KG1 (cell line): ENCODE measurements at places on chromosomes 3 and 15.

DNA sequence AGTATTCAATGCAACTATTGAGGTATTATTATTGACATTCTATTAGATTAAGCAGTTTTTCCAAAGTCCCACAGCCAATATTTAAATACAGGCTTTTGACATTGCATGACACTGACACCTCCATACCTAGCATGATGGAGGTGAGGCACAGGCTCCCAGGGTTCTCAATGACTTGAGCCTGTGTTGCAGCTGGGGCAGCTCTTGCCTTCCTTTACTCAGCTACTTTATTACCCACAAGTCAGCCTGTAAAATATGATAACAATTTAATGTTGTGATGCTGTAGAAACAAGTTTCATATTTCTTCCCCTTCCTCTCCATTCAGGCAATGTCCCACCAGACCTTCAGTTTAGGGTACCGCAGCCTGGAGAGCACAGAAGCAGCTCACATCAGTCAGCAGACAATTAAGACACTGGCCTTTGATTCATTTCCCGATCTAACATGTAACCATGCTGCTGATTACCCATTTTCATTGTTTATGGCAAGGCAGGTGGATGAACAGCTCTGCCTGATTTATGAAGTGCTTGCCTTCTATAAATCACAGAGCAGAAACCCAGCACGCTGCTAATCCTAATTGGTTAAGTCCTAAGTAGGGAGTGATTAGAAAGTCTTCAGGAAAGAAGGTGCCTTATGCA, 826.1 kb downstream of the AGBL1 start:
- DNase-seq = no peak

DNA sequence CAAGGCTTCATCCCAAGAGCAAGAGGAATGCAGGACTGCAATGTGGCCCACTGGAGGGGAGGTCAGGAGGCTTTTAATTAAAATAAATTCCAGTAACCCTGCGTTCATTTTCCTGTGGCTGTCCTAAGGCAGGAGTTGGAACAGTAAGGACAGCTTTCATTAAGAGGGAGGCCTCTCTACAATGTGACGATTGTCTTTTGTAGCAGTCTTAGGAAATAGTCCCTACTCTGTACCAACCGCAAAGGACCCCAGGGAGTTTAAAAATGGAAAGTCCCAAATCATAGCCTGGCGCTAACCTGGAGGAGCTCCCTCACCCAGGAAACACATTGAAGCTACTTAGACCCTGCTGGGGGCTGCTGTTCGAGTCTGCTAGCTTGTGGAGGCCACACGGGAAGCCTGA, 62.8 kb downstream of the SYNM start:
- DNase-seq = no peak

- DNase-seq = no peak
Observed at GRCh38 chr3:168884353-168884903, 779.1 kb downstream of the MECOM start.

DNA sequence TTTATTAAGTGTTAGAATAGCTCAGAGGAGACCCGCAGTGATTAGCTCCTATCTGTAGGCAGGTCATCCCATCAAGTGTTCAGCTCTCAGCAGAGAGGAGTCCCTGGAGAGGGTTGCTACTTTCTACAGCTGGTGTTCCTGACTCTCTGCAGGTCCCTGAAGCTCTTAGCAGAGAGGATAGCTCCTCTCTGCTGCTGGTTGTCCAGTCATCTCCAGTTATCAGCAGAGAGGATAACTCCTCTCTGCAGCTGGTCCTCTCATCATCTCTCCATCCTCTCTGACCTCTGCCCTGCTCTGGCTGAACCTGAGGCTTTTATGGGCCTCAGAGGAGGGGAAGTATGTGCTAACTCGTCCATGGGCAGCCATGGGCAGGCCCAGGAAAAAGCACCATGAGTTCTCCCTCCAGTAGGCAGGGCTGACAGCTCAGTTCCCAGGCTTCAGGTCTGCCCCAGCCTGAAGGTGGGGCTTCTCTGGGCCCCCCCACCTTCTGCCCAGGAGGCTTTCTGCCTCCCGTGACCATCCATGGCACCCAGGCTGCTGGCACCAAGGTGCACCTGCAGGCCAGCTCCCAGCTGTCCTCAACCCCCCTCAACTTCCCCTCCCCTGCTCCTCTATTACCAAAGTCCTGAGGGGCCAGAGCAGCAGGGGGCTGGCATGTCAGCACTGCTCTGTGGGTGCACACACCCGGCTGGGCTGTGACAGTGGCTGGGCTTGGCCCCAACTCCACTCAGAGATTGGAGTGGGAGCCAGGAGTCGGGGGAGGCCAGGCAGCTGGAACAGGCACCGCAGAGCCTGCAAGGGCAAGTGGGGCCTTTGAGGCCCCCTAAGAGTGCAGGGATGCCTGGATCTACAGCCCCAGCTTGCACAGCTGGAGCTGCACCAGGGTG, 98.9 kb upstream of the FRMD4B start:
- no peak for DNase-seq

DNA sequence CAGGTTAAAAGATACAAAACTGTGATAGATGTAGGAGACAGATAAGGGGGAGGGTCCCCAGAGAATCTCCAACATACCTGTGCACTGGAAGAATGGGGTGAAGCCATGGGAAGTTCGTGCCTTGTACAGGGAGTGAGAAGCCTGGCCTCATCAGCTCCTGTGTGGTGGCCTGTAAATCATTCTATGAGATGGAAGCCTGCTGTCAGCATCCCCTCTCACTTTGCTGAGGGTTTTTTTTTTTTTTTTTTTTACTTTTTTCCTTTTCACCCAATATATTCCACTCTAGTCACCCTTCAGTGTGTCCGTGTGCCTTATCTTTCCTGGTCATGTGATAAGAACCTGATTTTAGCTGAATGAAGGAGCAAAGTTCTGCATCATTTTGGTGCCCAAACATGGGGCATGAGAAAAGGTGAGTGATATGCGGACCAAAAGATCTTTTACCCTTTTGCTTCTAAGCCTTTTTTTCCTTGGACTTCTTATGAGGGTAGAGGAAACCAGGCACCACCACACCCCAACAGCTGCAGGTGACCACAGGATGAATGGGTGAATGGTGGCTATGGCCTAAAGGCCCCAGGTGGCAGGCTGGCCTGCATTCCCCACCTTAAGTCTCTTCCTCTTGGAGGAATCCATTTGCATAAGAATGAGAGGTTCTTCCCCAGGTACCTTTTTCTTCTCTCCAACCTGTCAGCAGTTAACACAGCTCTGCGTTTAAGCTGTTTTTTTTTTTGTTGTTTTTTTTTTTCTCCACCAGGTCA, 1345.0 kb downstream of the NSUN3 start:
- DNase-seq = no peak

- DNase-seq = no peak
Observed at GRCh38 chr3:115498421-115498820, 124.9 kb upstream of the GAP43 start.

- no peak for DNase-seq
Observed at GRCh38 chr15:63500265-63501250, 3.8 kb upstream of the USP3 start.

DNA sequence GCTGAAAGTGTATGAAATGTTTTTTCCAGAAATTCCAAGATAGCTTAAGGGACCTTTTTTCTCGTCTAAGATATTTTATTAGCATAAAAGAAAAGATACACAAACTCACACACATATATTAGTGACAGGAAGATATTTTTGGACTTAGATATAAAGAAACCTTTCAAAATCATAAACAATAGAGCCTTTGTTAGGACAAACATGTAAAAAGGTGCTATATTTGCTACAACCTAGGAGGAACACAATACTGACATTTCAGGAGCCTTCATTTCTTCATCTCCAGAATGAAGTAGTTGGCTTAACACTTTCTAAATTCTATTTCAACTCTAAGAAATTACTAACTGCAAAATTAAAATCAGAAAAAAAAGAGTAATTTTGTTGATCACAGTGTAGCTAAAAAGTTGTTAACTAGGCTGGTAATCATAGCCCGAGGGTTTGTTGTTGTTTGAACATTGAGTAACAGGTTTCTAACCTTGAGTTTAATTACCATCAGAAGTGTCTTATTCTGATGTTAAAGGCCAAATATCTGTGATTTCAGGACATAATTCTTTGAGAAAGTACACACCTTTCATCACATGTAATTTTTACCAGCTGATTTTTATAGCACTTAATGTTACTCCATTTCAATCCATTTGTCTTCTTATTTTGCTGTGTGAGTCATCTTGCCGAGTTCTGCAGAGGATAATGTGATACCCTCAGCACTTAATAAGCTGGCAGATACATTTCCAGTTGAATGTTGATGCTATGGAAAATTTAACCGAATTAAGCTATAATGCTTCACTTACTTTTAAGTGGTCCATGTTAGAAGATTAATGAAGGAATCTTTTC, 97.3 kb downstream of the MBNL1 start:
- DNase-seq = no peak

DNA sequence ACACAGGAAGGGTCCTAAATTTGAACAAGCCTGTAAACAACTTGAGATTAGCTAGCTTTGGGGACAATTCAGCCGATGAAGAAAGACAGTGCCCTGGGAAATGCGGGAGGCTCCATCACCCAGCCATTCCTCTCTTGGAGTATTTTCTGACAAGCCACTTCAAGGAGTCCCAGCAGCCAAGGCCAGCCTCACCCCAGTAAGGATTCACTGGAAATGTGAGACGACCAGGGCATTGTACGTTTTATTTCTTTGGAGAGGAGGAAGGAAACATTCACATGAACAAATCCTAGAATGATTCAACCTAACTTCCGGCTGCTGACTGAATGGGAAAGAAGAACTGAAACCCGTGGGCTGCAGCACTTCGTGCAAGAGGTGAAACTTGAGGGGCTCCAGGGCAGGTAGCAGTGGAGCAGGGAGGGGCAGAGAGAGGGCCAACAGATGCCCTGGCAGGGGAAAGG, 116.4 kb upstream of the ARHGEF3 start:
- no peak for DNase-seq

DNA sequence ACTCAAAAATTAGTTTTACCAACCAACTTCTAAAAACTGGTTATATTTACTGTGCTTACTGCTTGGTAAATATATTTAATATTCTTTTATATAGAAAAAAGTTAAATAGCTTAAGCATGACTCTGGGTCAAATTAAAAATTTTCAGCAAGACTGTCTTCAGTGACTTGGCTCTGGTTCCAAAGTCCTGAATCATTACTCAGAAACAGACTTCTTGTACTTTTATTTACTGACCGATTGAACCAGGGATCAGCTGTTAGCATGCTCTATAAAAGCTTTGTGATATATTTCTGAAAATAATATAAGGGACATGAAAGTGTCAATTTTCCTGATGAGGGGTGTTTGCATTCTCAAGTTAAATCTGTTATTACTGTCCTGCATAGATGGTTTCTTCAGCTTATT, 164.3 kb downstream of the MCTP2 start:
- DNase-seq = no peak

DNA sequence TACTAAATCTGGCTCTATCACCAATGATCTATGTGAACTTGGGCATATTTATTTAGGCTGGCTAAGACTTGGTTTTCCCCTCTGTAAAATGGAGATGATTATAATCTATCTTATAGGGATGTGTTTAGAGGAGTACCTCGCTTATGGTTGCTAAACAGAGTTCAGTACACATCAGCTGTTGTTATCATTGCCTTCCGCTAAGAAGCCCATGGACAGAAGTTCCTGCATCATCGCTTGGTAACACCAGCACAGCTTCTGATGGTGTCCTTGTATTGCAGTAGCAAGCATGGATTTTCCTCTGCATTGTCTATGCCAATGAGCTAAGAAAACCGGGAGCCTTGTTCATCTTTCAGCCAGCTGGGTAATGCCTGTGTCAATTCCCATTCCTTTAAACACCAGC, 73.1 kb upstream of the LRTM1 start:
- no peak for DNase-seq

DNA sequence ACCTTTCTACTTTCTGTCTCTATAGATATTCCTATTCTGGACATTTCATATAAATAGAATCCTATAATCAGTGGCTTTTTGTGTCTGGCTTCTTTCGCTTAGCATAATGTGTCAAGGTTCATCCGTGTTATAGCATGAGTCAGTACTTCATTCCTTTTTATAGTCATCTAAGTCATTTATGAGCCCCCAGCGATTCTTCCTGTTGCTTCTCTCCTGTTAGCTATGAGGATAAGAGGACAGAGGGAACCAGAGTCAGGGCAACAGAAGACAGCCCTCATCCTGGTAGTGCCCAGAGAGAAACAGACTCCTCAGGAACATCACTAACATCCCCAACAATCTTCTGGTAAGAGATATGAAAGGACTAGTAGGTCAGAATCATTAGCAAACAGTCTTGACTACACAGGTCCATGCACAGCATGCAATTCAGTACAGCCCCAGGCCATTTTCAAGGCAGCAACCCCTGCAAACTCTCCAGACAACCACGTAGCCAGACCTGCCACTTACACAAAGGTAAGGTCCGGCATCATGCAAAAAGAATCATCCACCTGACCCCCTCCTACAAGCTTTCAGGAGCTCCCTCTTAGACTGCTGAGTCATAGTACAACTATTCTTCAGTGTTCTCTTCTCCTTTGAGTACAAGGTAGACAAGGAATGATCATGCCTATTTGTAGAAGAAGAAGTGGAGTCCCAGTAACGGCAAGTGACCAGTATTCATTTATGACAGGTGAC, 91.5 kb downstream of the MYLK start:
- DNase-seq = no peak

DNA sequence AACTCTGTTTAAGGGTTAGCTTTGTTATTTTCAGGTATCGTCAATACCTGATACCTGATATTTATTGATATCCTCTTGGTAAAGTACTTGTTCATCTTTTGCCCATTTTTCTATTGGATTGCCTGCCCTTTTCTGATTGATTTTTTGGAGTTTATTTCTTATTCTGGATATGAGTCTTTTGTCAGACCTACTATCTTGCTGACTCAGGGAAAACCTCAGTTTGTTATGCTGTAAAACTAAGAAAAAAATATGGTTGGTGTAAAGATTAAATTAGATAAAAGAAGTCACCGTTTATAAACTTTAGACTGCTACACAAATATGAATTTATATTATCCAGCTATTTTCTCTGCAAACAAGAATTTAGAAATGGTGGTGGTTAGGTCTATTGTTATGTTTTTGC, 65.9 kb downstream of the CHRNA7 start:
- DNase-seq = no peak

DNA sequence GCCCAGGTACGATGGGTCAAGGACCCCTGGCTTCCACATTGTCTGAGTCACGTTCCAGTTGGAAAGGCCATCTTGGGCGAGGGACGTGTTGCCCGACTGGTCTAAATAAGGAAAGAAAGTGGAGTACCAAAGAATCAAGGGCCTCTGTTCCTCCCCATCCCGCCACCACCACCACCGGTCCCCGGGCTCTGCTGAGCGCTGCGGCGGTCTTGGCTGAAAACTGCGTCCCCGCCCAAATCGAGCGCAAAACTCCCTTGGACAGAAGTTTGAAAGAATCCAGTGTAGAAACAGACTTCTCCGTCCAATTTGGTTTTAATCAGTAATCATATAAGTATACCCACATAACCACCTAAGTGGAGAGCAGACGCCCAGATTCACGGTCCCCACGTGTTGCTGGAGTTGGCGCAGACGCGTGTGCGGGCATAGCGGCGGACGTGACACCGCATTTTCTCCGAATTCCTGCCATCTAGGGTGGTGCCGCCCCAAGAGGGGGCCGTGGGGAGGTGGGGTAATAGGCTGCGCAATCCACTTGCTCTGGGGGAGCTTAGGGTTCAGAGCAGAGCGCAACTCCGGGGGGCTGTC, 243.8 kb upstream of the TOPAZ1 start:
- no peak for DNase-seq

GRCh38 chr15:87454860-87455259, 801.7 kb downstream of the NTRK3 start:
- no peak for DNase-seq
